ENCODE measurements at places on chromosomes 7 and 10.

DNA sequence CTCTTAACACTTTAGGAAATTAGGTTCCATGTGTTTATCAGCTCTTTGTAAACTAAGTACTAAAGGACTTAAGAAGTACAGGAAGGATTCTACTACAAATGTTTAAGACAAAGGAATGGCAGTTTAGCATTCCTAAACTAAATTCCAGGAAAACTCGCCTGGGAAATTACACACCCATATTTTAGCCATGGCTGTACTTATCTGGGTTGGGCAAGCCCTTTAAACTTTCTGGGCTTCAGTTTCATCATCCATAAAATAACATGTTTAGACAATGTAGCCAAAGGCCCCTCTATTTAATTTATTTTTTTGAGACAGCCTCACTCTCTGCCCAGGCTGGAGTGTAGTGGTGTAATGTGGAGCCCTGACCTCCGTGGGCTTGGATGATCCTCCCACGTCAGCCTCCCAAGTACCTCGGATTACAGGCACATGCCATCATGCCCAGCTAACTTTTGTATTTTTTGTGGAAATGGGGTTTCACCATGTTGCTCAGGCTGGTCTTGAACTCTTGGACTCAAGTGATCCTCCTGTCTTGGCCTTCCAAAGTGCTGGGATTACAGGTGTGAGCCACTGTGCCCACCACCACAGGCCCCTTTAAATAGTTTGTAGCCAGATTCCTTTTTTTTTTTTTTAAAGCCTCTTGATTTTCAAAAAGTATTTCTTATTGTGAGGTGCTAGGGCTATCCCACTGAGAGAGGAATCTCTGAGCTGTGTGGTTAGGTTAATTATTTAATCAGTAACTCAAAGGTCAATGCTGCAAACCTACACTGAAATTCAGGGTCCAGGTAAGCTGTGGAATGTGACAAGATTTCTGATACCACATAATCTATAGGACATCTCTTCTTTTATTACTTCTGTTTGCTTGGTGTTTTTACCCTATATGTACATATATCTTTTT is 32.1 kb downstream of the TMEM60 start:
- no peak for DNase-seq

DNA sequence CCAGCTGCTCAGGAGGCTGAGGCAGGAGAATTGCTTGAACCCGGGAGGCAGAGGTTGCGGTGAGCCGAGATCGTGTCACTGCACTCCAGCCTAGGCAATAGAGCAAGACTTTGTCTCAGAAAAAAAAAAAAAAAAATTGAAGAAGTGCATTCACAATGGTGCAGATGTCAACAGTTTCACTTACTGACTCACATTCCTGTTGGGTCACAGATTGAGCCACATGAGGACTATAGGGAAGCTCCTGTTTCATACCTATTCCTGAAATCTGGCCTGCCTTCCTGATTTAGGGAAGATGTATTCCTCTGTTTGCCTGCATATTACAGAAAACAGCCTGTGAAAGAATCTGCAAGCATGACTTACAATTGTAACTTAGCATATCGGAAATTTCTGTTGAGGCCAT is 78.2 kb downstream of the AKR1C4 start:
- no peak for DNase-seq

- DNase-seq = no peak
Measured at GRCh38 chr10:51606825-51607462, 92.5 kb downstream of the CSTF2T start.

- no peak for DNase-seq
Measured at GRCh38 chr7:98323597-98324322, 42.3 kb downstream of the BRI3 start.

DNA sequence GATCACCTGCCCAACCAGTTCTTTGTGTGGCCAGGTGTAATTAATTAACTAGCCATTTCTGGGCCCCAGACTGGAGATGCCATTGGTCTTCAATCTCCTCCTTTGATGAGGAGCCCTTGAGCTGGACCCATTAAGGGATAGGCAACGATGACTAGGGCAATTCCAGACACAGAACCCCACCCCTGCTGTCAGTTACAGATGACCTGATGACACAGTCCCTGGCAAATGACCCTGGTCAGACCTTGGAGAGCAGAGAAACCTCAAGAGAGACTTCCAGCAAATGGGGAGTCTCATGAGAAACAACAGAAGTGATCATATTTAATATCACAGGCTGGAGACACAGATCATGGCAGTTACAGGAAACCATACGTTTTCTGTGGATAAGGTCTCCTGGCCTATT is 101.8 kb upstream of the TCF7L2 start:
- no peak for DNase-seq

Measured in cortex of kidney (tissue), 1 donor.